ENCODE measurements at places on chromosomes 2 and 18. TPM values are rescaled to one million over a fixed set of nuclear protein-coding genes. Genes with fewer than 3 reads are reported as not detected.

- DNase-seq: no peak
These were observed 5.5 kb upstream of the ST8SIA3 start for GRCh38 chr18:57346876-57347275.

- DNase-seq: no peak
These were observed 28.3 kb upstream of the ASAP2 start for GRCh38 chr2:9178110-9178903.

DNA sequence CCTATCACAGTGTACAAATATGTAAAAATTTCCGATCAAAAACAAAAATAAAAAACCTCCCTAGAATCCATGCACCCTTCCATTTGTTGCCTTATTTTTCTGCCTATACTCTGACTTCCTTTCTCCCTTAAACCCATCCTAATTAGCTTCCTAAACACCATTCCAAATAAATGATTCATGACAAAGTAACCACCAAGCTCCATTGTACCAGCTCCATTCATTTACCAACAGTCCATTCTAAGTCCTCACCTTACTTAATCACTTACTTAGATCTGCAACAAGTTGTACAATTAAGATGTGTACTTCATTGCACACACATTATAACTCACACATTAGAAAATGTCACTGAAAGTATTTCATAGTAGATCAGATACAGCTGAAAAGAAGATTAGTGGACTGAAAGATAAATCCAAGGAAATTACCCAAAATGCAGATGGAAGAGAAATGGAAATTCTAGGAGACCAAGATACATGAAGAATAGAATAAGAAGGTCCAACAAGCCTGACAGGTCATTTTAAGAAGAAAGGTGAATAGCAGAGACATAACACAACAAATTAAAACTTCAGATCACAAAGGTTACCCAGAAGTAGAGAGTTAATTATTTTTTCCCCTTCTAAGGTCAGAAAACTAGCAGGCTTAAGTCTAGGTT lies 154.6 kb downstream of the DYM start:
- no peak for DNase-seq

- DNase-seq: no peak
These were observed 3.5 kb upstream of the IGFBP5 start for GRCh38 chr2:216698895-216699294.

GRCh38 chr2:114488841-114489530 lies 46.5 kb downstream of the DPP10 start:
- DNase-seq: no peak

GRCh38 chr2:121372721-121373353 lies 87.8 kb upstream of the TFCP2L1 start:
- DNase-seq: no peak

SCN3A gene
- 1.3 TPM for total RNA-seq

POMC gene
- 3.4 TPM for total RNA-seq
